Activated T-helper 1 cell treated with anti-CD3 and anti-CD28 coated beads, Interleukin-12 subunit alpha, Interleukin-12 subunit beta, Interleukin-2, Interleukin-4 antibody, amounts not matched to agents 30 ng/mL and 10 ng/mL and 1 ng/mL, durations not matched to agents 14 hours and 24 hours and 36 hours (primary cell): ENCODE measurements at places on chromosomes 1 and 21. TPM values are rescaled to one million over a fixed set of nuclear protein-coding genes. Genes with fewer than 3 reads are reported as not detected.

DNA sequence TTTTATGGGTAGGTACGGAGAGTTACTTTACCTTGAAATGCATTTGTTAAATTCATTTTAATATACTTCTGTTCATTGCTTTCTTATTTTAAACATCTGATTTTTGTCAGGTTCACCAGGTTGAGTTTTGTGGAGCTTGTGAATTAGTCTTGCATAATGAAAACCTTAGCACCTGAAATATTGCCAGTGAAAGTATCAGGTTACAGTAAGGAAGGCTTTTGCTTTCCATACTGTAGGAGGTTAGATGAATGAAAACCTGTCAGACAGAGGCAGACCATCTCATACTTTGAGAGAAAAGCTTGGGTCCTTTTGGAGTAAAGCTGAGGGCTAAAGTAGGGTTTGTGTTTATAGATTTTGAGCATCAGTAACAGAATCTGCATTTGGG is 34.7 kb downstream of the THRAP3 start:
- H3K36me3 ChIP-seq: peaks cover 31% of the 10 kb centered on the region
- no peaks in the 10 kb centered on the region for H3K27me3 ChIP-seq
- H3K4me1 ChIP-seq: peaks cover 17% of the 10 kb centered on the region

Gene LINGO4
- 0.07 and 0.10 TPM in 2 replicates for total RNA-seq

DNA sequence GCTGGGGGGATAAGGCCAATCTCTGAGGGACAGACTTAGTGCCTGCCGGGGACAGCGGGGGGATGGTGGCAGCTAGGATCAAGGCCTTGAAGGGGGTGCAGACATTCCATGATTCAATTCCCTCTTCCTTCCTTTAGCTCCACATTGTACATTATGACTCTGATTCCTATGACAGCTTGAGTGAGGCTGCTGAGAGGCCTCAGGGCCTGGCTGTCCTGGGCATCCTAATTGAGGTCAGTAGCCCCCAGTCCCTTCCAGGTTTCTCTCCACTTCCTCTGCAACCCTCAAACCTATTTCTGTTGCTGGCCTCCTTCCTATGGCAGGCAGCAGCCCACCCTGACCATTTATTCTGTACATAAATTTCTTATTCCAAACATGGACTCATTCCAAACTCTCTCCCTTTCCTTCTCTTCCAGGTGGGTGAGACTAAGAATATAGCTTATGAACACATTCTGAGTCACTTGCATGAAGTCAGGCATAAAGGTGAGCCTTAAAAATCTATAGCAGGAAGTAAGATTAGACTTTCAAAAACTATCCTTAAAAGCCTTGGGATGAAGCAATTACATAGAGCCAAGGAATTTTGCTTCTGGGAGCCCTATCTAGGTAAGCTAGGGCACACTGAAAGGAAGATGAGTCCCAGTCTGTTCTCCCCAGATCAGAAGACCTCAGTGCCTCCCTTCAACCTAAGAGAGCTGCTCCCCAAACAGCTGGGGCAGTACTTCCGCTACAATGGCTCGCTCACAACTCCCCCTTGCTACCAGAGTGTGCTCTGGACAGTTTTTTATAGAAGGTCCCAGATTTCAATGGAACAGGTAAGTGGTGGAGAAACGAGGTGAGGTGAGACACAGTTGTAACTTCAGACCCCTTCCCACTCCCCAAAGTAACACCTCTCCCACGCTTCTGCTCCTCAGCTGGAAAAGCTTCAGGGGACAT is 5.1 kb downstream of the CA14 start:
- no peak for DNase-seq
- H3K27ac ChIP-seq: no peak overlapping the region
- peaks cover 11% of the 10 kb centered on the region for H3K4me1 ChIP-seq

GRCh38 chr1:71829346-71829745 is 453.0 kb downstream of the NEGR1 start:
- H3K4me3 ChIP-seq: no peak overlapping the region
- H3K27me3 ChIP-seq: no peaks in the 10 kb centered on the region
- no peaks in the 10 kb centered on the region for H3K4me1 ChIP-seq
- no peaks in the 10 kb centered on the region for H3K36me3 ChIP-seq
- DNase-seq: no peak

DNA sequence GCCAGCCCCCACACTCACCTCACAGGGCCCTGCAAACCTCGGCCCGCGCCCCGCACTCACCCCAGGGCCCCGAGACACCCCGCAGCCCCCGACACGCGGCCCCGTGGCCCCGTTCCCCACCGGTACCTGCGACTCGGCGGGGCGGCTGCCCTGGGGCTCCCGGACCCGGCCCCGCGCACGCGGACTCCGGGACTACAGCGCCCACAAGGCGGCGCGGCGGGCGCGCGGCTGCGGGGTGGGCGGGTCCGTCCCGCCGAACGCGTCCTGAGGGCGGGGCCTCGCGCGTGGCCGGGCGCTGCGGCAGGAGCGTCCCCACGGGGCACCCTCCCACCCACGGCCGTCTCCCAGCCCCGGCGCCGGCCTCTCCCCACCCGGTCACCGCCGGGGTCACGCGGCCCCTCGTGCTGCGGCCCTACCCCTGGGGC is at the start of gene SLC19A1:
SLC19A1 (minus strand) TSS at position 199 of the 425 bp plus-strand sequence. CDS start 4,481 bp downstream, outside the sequence.
- H3K4me3 ChIP-seq: peak within 1 kb of the TSS; percentile 89
- peak; percentile 78 for DNase-seq
- H3K27me3 ChIP-seq: no peaks in the 10 kb centered on the region
- peaks cover 6% of the 10 kb centered on the region for H3K36me3 ChIP-seq
- peaks cover 14% of the 10 kb centered on the region for H3K4me1 ChIP-seq

- no peak overlapping the region for H3K4me3 ChIP-seq
- H3K4me1 ChIP-seq: no peaks in the 10 kb centered on the region
- no peak for DNase-seq
- no peak overlapping the region for H3K27ac ChIP-seq
- H3K36me3 ChIP-seq: no peaks in the 10 kb centered on the region
Observed at GRCh38 chr1:223628233-223629125, 37.0 kb downstream of the CAPN8 start.

- no peaks in the 10 kb centered on the region for H3K27me3 ChIP-seq
- H3K36me3 ChIP-seq: no peaks in the 10 kb centered on the region
- DNase-seq: no peak
- no peak overlapping the region for H3K27ac ChIP-seq
Observed at GRCh38 chr1:196148367-196148970, 459.8 kb downstream of the KCNT2 start.

DNA sequence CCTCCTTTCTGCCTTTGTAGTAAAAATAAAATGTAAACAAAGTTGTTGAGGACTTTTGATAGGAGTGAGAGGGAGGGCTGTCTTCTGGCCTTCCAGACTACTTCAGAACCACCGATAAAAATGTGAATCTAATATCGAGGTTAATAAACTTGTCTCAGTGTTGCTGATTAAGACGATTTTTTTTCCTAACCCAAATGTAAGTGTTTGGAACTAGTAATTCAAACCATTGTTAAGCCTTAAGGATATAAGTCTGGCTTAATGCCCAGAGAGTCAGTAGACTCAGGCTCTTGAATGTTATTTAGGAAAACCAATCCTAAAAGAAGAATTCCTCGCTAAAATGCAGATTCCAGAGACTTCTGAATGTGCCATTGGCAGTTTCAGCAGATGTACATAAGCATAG is 356.9 kb downstream of the SIPA1L2 start:
- no peaks in the 10 kb centered on the region for H3K36me3 ChIP-seq
- no peaks in the 10 kb centered on the region for H3K4me1 ChIP-seq
- no peak overlapping the region for H3K27ac ChIP-seq

Gene FMN2
- not detected in 2 replicates for total RNA-seq

GRCh38 chr1:155077346-155077745 is 1.3 kb upstream of the EFNA3 start:
- DNase-seq: no peak
- no peak overlapping the region for H3K4me3 ChIP-seq
- peaks cover 40% of the 10 kb centered on the region for H3K4me1 ChIP-seq
